ENCODE measurements at places on chromosomes 4 and X.

GRCh38 chr4:80008351-80008750 lies 64.7 kb downstream of the ANTXR2 start:
- DNase-seq: no peak

GRCh38 chr4:166546009-166546408 lies 673.0 kb downstream of the TLL1 start:
- no peak for DNase-seq

- no peak for DNase-seq
These were observed 51.5 kb upstream of the RAP2C start for GRCh38 chrX:132270699-132271098.

GRCh38 chrX:13248867-13249486 lies 70.9 kb downstream of the ATXN3L start:
- DNase-seq: no peak

GRCh38 chr4:189979196-189980047 lies 38.8 kb downstream of the FRG1 start:
- DNase-seq: no peak

- DNase-seq: no peak
These were observed 70.2 kb upstream of the BRWD3 start for GRCh38 chrX:80879916-80880315.

GRCh38 chrX:2388669-2389068 lies 112.1 kb downstream of the DHRSX start:
- no peak for DNase-seq

GRCh38 chr4:53889326-53890055 lies 174.9 kb downstream of the CHIC2 start:
- DNase-seq: no peak

GRCh38 chr4:119321921-119322687 lies at the start of gene FABP2:
Gene FABP2, minus strand, starts transcription at chr4:119322138. Its CDS starts 36 bp downstream, at chr4:119322102.
- DNase-seq: no peak

- no peak for DNase-seq
These were observed 293.2 kb upstream of the PRPS2 start for GRCh38 chrX:12497832-12498591.

DNA sequence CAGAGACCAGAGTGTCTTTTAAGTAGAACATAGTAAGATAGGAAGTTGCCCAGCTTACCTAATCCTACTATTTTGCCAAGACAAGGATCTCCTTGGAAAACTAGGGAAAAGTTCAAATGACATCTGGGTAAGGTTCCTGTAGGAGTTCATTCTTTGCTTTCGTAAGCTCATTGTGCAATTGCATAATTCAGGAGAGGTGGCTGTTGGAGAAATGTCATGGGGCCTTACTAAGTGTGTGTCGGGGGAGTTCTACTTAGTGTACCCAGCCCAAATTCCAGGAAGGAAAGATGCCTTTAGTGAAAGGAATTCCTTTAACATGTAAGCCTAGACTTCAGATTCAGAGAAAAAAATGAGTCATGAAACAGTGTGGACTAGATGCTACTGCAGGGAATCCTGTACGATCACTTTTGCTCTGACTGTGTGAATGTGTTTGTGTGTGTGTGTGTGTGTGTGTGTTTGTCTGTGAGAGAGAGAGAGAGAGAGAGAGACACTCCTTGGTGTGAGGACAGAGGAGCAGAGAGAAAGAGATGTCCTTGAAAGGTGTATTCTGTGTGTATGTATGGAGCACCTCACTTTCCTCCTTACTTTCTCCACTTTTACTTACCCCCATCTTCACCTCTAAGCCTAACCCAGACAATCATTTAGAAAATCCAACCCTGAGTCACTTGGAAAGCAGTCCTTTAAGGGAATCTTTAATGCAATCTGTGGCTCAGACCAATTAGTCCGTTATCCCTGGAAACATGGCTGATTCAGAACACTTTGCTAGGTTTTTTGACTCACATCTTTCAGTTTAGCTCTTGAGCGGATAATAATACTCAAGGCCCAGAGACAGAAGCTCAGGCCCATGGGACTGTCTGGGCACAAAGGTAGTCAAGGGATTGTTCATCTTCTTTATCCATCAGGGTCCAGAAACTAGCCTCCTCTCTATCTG lies 114.5 kb upstream of the ACSL4 start:
- no peak for DNase-seq

DNA sequence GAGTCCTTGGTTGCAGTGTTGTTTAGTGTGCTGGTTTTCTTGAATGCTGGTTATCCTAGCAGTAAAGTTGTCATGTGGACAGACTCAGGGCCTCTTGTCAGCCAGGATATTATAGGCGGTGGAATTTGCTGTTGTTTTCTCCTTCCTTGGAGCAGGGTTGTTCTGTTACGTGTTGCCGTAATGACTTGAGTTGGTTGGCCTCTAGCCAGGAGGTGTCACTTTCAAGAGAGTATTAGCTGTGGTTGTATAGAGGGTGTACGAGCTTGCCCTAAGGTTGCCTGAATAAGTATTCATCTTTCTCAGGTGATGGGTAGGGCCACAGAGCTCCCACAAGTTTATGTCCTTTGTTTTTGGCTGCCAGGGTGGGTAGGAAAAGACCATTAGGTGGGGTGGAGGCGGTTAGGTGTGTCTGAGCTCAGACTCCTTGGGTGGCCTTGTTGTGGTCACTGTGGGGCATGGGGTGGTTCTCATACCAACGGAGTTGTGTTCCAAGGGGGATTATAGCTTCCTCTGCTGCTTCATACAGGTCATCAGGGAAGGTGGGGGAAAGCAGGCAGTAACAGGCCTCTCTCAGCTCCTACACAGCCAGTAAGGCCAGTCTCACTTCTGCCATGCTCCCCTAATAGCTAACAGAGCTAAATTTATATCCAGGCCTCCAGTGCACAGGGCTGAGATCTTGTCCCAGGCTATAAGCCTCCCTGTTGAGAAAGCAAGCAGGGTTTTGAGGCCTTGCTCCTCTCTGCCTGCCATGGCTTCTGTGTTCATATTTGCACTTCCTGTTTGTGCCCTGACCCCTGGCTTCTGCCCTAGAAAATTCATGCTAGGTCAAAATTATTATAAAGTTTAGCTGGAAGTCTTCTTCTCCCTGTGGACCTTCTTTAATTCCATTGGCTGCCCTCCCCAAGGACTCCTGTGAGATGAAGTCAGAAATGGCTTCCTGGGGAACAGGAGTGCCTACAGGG lies 594.7 kb downstream of the RAPGEF2 start:
- peak; percentile 20 for DNase-seq

GRCh38 chrX:76183289-76184049 lies 10.6 kb downstream of the PBDC1 start:
- no peak for DNase-seq

GRCh38 chr4:182738283-182739047 lies 178.7 kb downstream of the DCTD start:
- DNase-seq: no peak

GRCh38 chr4:139887962-139888735 lies 222.5 kb downstream of the MGST2 start:
- no peak for DNase-seq

DNA sequence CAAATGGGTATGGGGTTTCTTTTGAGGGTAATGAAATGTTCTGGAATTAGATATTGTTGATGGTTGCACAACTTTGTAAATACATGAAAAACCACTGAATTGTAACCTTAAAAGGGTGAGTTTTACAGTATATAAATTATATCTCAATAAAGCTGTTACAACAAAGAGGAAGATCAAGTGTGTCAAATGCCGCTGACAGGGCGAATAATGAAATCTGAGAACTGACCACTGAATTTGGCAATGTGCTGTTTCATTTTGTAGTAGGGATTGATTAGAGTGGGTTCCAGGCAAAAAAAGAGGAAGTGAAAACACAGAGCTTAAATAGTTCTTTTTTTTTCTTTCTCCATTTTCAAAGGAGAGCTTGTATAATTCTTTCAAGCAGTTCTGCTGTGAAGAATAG lies 161.1 kb upstream of the NAP1L5 start:
- DNase-seq: no peak

- DNase-seq: no peak
These were observed 21.2 kb upstream of the PDE6B start for GRCh38 chr4:604131-604530.

DNA sequence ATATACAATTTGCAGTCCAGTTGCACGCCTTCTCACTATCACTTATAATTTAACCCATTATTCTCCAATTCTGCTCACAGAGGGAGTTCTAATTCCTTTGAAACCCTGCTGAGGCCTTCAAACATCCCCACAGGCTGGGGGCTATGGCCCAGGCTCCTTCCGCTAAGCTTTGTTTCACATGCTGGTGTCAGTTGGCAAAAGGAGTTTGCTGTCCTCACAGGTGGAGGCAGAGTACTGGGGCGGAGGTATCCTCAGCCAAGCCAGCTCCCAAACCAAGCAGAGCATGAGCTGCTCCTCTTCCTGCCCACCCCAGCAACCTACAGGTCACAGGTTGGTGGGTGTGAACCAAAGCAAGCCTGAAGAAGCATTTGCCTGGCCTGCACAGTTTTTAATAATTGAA lies 21.5 kb downstream of the BTC start:
- DNase-seq: no peak

DNA sequence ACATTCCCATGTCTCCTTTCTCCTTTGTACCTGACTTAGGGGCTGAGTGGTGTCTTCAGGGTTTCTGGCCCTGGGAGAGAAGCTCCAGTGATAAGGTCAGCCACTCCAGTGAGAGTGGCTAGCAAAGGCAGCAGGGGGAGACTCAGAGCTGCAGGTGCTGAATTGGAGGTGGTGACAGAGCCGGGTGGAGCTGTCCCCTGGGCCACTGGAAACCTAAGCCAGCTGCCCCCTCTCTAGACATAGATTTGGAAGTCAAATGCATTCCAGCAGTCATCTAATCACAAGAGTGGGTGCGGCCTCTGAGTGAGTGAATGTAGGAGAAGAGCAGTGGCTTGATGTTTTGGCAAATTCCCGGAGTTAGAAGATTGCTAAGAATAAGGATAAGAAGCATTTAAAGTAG lies 28.5 kb downstream of the TRIM2 start:
- no peak for DNase-seq

GRCh38 chr4:151238477-151238876 lies 38.5 kb upstream of the PRSS48 start:
- no peak for DNase-seq

DNA sequence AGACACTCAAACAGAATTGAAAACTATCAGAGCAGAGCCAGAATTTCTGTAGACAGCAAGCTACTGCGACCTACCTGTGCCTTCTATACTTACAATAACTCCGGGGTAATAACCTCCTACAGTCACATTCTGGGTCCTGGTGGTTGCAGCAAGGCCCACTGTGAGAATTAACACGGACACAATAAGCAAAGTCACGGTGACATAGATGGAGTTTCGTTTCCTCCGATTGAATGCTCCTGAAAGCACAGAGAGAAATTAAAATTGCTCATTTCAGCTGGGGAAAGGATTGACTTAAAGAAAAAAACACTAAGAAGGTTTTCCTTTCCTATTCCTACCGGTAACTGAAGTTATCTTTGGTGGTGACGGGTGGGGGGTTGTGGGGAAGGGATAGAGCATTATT lies 7.0 kb downstream of the TMEM255A start:
- DNase-seq: no peak

DNA sequence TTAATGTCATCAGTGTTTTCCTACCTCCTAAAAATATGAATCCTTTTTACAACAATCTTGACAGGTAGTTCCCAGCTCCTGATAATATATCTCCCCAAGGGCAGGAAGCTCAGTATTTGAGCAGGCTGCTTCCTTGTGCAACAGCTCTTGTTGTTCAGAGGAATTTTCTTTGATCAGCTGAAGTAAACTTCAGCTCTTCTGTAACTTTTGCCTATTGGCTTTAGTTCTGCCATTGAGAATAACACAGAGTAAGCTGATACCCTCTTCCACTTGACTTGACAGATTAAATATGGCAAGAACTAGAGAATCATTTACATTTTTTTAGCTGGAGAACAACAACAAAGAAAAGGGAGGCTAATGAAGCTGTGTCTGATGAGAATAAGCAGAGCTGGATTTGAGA lies 75.2 kb downstream of the LUZP4 start:
- no peak for DNase-seq

GRCh38 chr4:25002681-25003080 lies 28.1 kb downstream of the LGI2 start:
- no peak for DNase-seq

GRCh38 chrX:40088299-40088625 lies 9.5 kb downstream of the BCOR start:
- DNase-seq: no peak

DNA sequence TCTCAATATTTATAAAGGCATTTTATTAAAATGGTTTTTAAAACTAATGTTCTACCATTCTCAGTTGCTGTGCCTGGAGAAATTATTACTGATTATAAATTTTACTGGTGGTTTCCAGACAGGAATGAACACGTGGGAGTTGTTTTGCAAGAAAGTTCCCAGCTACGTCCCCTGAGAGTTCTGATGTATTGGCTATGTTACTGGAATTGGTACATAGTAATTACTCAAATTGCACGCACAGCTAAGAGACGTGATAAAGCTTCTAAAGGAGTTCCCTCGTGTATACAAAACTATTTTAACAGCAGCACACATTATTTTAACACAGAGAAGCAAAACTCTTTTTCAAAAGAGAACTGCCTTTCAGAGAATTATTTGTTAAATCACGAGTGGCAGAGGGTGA lies 292.2 kb downstream of the NLGN4X start:
- DNase-seq: no peak

GRCh38 chr4:140995058-140995457 lies 138.2 kb downstream of the RNF150 start:
- DNase-seq: no peak

DNA sequence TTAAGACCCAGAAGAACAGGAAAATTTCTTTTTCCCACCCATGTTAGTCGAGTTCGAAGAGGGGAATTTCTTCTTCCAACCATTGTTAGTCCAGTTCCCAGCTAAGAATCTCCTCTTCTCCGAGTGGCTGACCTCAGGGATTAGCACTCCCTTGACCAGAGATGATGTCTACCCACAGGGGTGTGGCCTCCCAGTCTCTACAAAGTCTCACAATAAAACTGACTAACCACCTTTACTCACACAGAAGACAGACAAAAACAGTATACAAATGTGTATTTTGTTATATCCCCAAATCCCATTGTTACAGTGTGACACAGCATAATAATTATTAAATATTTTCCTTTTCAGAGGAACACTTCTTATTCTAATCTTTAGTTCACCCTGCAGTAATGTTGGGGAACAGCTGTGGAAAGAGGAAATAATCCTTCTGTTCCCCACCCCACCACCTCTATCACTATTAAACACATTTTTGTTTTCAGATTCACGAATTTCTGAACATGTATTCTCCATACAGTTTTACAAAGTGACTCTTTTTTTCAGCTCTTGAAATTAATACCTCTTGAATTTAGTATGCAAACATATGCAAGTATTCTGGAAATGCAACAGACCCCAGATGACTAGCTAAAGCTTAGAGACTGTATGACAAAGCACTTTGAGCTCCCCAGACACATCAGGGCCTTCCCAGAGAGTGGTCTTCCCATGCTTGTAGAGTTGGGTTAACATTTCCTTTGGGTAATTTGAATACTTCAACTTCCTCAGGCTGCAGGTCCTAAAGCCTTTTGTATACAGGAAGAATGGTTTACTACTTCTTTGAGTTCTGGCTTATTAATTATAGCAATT lies 62.5 kb upstream of the NFKB1 start:
- no peak for DNase-seq
